ENCODE measurements at places on chromosomes 7 and 10.

DNA sequence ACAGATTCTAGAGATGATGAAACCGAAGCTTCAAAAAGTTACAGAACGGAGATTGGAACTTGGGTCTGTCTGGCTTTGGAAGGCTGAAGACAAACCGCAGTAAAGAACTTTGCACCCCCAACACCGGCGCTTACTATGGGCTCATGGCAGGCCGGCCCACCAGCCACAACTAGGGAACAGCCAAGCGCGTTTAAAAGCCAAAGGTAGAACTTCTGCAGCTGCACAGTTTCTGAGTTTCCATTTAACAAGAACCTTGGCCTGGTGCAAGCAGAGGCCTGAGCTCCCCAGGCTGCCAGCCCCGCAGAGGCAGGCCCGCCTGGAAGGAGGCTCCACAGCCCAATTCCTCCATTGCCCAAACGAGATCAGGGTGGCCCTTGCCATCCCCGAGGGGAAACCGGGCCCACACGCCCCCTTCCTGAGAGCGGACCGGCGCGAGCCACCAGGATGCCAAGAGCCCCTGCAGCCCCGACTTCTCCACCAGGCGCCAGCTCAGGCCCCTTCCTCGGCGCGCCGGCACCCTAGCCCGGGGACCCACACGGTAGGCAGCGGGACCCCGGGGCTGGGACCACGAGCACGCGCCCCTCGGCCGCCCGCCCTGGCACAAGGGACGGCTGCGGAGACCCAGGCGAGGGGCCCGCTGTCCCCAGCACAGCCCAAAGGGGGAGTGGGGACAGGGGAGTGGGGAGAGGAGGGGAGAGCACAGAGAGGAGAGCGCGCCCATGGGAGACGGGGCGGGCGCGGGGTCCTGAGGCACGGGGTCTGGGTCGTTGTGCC, 566 bp downstream of the MAD1L1 start:
- no peak for DNase-seq

- DNase-seq = no peak
These were observed 158.5 kb downstream of the DKK1 start for GRCh38 chr10:52472406-52473146.

DNA sequence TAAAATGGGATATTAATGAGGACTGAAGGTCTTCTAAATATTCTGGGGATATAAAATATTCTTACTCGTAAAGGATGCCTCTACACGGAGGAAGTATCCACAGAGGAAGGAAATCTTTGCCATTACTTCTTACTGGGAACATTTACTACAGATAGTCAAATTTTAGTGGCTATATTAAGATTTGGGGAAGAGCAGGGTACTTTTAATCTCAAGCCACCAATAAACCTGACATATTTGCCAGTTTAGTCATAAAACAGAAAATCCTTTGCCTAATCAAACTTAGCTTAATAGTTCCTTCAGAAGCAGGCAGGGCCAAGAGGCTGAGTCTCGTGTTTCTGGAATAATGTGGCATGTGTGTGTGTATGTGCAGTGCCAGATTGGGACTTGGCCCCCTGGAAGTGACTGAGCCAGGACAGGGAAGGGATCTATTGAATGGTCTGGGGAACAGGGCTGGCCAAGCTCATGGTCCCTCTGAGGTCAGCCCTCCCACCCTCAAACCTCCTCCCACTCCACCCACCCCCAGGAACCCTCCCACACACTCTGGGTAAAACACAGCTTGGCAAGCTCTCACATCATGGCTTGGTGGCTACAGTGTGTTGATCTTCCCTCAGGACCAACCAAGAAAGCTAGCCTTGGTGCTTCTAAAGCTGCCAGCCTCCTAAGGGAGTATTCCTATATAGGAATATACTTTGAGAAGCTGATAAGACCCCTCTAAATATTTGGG, 1.6 kb upstream of the PIK3CG start:
- DNase-seq = no peak

GRCh38 chr7:79241288-79242060, 212.0 kb downstream of the MAGI2 start:
- DNase-seq = no peak

DNA sequence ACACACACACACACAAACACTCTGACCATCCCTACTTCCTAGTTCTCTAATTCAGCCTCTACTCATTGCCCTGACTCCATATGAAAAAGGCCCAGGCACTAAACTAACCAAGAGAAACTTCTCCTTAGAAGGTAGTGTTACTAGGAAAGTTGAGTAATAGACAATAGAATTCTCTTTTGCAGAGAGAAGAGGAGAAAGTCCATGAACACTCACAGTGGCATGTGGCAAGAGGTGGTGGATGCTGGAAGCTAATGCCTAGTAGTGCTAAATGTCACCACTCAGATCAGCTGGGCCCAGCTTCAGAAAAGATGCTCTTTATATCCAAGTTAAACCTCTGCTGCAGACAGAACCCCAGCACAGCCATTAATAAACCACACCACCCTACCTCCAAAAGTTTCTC, 58.2 kb downstream of the SORBS1 start:
- DNase-seq = no peak

GRCh38 chr7:68969571-68969970, 628.7 kb upstream of the AUTS2 start:
- no peak for DNase-seq

DNA sequence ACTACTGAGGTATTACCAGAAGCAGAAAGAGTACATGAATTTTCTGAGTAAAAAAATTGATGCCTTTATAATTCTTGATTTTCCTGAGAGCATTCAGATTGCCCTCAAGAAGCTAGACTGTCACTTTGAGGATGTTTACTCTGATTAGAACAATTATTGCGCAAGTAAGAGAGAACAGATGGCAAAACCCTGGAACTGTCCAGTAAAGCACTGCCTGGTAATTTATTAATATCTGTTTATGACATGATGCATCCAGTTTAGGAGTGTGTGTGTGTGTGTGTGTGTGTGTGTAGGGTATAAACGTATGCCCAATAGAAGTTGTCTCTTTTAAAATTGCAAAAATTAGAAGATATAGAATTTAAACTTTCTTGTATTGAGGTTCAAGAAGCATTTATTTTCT, 379.7 kb downstream of the PHTF2 start:
- no peak for DNase-seq

DNA sequence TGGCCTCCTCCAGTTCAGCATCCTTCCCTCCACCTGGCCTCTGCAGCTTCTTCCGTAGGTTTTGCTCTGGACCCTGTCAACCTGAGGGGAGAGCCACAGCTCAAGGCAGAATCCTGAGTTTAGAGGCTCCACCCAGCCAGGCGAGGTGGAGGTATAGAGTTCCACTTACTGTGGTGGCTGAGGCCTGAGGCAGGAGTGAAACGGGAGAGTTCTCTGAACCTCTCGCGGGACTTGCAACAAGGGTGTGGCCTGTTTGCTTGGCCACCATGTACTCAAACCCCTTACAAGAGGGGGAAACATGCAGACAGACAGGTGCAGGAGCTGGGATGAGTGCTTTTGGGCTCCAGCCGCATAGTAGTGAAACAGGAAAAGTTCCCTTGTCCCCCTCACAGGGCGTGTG, 154.0 kb upstream of the C7orf33 start:
- DNase-seq = no peak

DNA sequence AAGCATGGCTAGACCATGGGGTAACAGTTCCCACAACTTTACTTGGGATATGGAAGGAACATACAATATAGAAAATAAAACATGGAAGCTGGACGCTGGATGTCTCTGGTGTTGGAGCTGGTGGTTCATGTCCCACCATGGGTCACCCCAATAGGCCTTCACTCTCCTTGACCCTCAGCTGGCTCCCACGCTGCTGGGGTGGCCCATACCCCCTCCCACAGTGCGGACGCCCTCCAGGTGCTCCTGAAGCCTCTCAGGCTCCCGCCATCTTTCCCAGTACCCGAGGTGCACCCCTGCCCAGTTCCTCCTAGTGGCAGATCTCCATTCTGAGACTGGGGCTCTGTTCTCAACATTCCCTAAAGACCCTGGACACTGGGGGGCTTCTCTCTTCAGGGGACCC, 5.8 kb upstream of the CPA1 start:
- DNase-seq = no peak

Measured in stimulated activated CD8-positive, alpha-beta memory T cell treated with anti-CD3 and anti-CD28 coated beads, Interleukin-4, amount 100 ng/mL, for 1 hour (primary cell).